ENCODE measurements at places on chromosomes 5 and 9.

GRCh38 chr5:67857502-67857901 lies 358.1 kb upstream of the PIK3R1 start:
- no peak for DNase-seq
- H3K27ac ChIP-seq = no peak overlapping the region
- no peaks in the 10 kb centered on the region for H3K4me1 ChIP-seq
- no peak overlapping the region for H3K4me3 ChIP-seq
- no peaks in the 10 kb centered on the region for H3K27me3 ChIP-seq

DNA sequence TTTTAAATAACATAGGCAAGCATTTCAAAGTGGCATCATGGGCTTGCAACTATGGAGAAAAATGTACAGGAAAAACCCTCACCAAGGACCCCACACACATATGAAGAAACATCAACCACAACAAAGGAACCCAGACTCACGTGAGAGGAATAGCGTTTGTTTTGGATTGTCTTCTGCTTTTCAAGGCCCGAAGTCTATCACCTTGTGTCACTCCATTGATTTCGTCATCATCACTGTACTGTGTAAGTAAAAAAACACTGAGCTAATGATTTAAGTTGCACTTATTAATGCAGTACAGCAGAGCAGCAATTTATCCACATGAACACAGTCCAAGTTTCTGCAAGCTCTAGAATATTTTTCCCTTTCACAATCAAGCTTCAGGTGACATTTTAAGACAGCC lies 72.4 kb downstream of the HABP4 start:
- no peaks in the 10 kb centered on the region for H3K36me3 ChIP-seq
- peaks cover 16% of the 10 kb centered on the region for H3K4me1 ChIP-seq
- no peak overlapping the region for H3K27ac ChIP-seq
- no peak for DNase-seq

- no peaks in the 10 kb centered on the region for H3K27me3 ChIP-seq
- peak overlapping the region; percentile 84 for H3K27ac ChIP-seq
- H3K4me1 ChIP-seq = peaks cover 90% of the 10 kb centered on the region
- H3K4me3 ChIP-seq = peak overlapping the region; percentile 40
- DNase-seq = peak; percentile 64
These were observed 34.7 kb downstream of the ADAM19 start for GRCh38 chr5:157540707-157541446.

- H3K36me3 ChIP-seq = peaks cover 29% of the 10 kb centered on the region
- H3K27me3 ChIP-seq = peaks cover 2% of the 10 kb centered on the region
- H3K4me3 ChIP-seq = no peak overlapping the region
- H3K27ac ChIP-seq = no peak overlapping the region
- peaks cover 34% of the 10 kb centered on the region for H3K4me1 ChIP-seq
These were observed 149.6 kb downstream of the SNX18 start for GRCh38 chr5:54667136-54667535.

- DNase-seq = no peak
- peak overlapping the region; percentile 47 for H3K4me3 ChIP-seq
- no peak overlapping the region for H3K27ac ChIP-seq
- H3K27me3 ChIP-seq = peaks cover 46% of the 10 kb centered on the region
These were observed 686 bp upstream of the COL27A1 start for GRCh38 chr9:114154600-114155102.

- H3K4me1 ChIP-seq = no peaks in the 10 kb centered on the region
- DNase-seq = no peak
- no peaks in the 10 kb centered on the region for H3K27me3 ChIP-seq
These were observed 9.1 kb downstream of the TYRP1 start for GRCh38 chr9:12702160-12702758.

DNA sequence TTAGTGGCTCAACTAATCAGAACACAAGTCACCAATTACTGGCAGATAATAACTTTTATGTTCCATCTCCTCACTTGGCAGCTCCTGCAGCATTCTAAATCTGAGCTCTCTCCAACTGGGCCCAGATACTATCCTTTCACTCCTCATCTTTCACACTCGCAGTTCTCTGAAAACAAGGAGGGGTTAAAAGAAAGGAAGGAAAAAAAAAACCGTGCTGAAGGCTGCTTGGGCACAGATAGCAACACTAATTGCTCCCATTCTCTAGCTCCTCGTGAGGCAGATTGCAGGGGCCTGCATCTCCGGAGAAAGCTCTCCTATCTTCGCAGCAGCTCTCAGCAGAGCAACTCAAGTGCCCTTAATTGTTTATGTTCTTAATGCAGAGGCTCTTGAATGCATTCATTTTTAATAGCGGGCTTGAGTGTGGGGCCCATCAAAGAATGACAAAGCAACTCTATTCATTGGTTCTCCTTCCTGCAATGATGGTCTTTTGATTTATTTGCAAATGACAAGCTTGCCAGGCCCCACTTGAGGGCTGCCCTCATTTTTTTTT lies 23.9 kb downstream of the TLE1 start:
- no peaks in the 10 kb centered on the region for H3K36me3 ChIP-seq
- H3K4me3 ChIP-seq = no peak overlapping the region
- H3K4me1 ChIP-seq = no peaks in the 10 kb centered on the region
- no peak overlapping the region for H3K27ac ChIP-seq
- no peak for DNase-seq

DNA sequence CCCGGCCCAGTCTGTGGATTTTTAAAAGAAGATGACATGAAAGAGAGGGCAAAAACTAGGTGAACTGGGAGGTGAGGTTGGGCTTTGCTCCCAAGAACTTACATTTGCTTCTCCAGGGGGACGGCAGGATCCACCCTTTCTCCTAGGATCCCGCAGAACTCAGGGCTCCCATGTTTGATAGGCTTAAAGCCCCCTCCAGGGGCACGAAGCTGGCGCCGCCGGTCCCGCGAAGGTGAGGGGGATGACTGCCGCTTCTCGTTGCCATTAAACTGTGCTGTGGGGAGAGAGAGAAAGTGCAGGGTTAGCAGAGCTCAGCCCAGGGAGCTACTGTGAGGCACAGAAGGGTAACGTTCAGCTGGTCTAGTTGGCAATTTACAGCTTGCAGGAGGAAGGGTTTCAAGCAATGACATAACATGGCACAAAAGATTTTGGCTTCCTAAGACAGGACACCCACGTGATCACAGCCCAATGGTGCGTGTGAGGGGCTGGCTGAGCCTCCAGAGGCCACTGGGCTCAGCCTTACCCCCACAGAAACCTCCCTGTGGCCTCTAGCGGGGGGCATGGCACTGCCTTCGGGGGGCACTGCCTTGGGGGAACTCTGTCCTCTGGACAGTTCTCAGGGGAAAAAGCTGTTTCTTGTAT lies 52.0 kb upstream of the SLC25A51 start:
- H3K27ac ChIP-seq = no peak overlapping the region
- no peaks in the 10 kb centered on the region for H3K27me3 ChIP-seq
- DNase-seq = no peak
- no peak overlapping the region for H3K4me3 ChIP-seq
- H3K36me3 ChIP-seq = no peaks in the 10 kb centered on the region
- H3K4me1 ChIP-seq = peaks cover 13% of the 10 kb centered on the region

DNA sequence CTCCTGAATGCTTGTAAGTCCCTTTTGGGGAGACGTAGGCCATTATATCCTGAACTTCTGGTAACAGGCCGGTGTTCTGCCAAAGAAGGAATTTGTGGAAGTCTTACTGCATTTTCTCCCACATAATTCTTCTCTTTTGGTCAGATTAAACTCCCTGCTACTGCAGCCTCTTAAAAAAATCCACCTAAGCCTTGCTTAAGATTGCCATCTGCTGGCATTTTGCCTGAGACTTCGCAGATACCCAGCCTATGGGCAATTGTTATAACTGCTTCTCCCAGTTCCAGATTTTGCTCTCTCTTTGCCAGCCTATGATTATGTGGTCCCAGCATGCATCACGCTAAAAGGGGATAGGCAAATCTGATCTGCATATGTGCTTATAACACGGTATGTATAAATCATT lies 391.6 kb upstream of the CHD1 start:
- H3K36me3 ChIP-seq = no peaks in the 10 kb centered on the region
- H3K4me3 ChIP-seq = no peak overlapping the region
- H3K27ac ChIP-seq = no peak overlapping the region
- H3K27me3 ChIP-seq = no peaks in the 10 kb centered on the region
- no peaks in the 10 kb centered on the region for H3K4me1 ChIP-seq
- DNase-seq = no peak

DNA sequence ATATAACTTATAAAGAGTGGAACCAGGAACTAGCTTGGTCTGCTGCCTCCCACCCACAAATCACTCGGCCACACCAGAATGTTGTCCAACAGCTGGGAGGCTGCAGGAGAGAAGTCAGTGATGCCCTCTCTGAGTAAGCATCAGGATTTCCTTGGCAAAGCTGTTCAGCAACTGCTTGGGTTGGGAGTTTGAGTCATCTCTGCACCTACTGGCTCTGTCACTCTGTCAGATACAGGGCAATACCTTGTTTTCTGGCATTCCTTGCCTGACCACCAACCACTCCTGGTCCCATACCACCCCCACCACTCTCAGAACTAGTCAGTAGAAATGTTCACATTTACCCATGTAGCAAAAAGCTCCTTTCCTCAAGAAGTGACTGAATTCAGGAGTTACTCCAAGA lies 36.8 kb upstream of the GCNT4 start:
- no peaks in the 10 kb centered on the region for H3K36me3 ChIP-seq
- no peak overlapping the region for H3K27ac ChIP-seq
- H3K4me3 ChIP-seq = no peak overlapping the region
- DNase-seq = no peak
- peaks cover 7% of the 10 kb centered on the region for H3K4me1 ChIP-seq

GRCh38 chr5:155278532-155278931 lies 265.0 kb downstream of the KIF4B start:
- no peaks in the 10 kb centered on the region for H3K4me1 ChIP-seq
- no peak for DNase-seq
- peaks cover 10% of the 10 kb centered on the region for H3K27me3 ChIP-seq

DNA sequence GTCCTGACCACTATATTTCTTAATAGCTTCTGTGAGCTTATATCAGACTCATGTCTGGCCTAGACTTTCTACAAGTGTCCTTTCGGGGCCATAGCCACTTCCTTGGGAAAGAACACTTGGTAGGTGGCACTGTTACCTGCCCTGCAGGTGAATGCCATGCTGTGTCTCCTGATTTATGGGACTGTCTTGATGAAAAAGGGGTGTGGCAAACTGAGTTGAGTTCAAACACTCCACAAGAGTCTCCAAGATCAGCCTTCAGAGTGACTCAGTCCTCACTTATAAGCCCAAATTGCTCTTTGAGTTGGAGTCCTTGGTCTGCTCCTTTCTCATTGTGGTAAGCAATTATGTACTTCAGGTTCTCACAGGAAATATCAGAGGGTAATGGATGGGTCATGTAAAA lies 9.9 kb upstream of the ANKHD1 start:
- DNase-seq = no peak
- no peak overlapping the region for H3K27ac ChIP-seq
- no peaks in the 10 kb centered on the region for H3K4me1 ChIP-seq
- H3K27me3 ChIP-seq = no peaks in the 10 kb centered on the region

DNA sequence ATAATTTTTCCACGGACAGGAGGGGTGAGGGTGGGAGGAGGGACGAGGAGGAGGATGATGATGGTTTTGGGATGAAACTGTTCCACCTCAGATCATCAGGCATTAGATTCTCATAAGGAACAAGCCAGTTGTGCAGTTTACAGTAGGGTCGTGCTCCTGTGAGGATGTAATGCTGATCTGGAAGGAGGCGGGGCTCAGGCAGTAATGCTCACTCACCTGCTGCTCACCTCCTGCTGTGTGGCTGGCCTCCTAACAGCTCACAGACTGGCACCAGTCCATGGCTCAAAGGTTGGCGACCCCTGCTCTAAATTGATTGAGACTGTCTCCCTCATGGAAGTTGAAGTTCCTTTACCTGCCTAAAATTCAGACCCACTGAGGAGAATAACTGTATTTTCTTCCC lies 33.2 kb downstream of the ANKRA2 start:
- H3K4me1 ChIP-seq = no peaks in the 10 kb centered on the region
- no peak overlapping the region for H3K27ac ChIP-seq
- peaks cover 47% of the 10 kb centered on the region for H3K27me3 ChIP-seq
- no peak for DNase-seq
- H3K36me3 ChIP-seq = no peaks in the 10 kb centered on the region

- no peak overlapping the region for H3K4me3 ChIP-seq
- no peaks in the 10 kb centered on the region for H3K4me1 ChIP-seq
- H3K36me3 ChIP-seq = no peaks in the 10 kb centered on the region
- no peak for DNase-seq
- no peaks in the 10 kb centered on the region for H3K27me3 ChIP-seq
These were observed 408.4 kb downstream of the NTRK2 start for GRCh38 chr9:85077944-85078343.

- no peak for DNase-seq
- H3K36me3 ChIP-seq = no peaks in the 10 kb centered on the region
- H3K4me1 ChIP-seq = no peaks in the 10 kb centered on the region
These were observed 27.8 kb downstream of the RUSC2 start for GRCh38 chr9:35517552-35518224.

DNA sequence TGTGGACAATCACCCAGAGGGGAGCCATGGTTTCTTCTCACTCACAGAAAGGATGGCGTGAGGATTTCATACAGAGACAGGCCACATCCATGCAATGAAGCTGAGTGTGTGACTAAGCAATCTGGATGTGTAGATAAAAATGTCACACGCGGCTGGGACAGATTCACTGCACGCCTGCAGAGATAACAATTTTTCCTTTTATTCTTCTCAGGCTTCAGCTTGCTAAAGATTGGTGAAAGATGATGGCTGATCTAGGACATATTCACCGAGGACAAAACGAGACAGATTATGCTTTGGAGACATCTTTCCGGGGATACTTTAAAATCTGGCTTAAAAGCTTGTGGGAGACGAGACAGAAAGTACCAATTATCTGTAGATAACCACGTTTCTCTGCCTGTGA lies 313.9 kb upstream of the TRPC7 start:
- no peaks in the 10 kb centered on the region for H3K27me3 ChIP-seq
- no peak for DNase-seq
- no peaks in the 10 kb centered on the region for H3K4me1 ChIP-seq

DNA sequence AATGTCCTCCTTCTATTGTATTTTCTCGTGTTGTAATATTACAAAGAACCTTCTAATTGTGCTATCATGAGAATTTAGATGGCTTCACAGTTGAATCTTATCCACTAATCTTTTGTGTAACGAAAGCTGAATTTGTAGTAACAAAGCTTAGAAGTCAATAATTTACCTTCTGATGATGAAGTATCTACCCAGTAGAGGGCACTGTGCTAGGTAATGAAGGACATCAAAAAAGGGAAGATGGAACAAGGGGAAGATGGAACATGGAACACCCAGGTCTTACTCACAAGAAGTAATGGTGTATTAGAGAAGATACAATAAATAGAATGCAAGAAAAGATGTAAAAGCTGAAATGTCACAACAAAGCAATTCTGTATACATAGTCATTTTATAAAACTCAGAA lies 131.0 kb upstream of the CCNG1 start:
- H3K36me3 ChIP-seq = no peaks in the 10 kb centered on the region
- H3K27ac ChIP-seq = no peak overlapping the region

- H3K27ac ChIP-seq = no peak overlapping the region
- H3K36me3 ChIP-seq = peaks cover 58% of the 10 kb centered on the region
- no peak for DNase-seq
- H3K27me3 ChIP-seq = no peaks in the 10 kb centered on the region
- no peak overlapping the region for H3K4me3 ChIP-seq
These were observed 9.6 kb upstream of the LNPEP start for GRCh38 chr5:96926276-96926675.

DNA sequence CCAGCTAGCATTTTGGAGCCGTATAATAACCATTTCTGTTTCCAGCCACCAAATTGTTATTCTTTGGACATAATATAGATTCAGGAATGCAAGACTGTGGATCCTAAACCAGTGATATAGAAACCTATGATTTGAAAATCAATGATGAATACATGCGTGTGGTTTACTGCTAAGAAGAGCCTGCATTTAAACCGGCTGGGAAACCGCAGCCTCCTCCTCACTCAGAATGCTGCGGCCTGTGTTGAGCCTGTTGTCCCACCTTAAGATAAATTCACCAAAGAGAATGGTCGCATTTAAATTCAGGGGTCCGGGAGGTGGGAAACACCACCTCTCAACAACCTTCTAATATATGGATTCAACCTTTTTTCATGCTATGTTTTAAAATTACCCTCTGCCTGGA lies 148.0 kb downstream of the MEF2C start:
- no peak overlapping the region for H3K27ac ChIP-seq
- H3K4me3 ChIP-seq = no peak overlapping the region
- H3K36me3 ChIP-seq = no peaks in the 10 kb centered on the region
- H3K4me1 ChIP-seq = no peaks in the 10 kb centered on the region
